CD8-positive, alpha-beta memory T cell (primary cell): ENCODE measurements at places on chromosomes 7 and 10.

DNA sequence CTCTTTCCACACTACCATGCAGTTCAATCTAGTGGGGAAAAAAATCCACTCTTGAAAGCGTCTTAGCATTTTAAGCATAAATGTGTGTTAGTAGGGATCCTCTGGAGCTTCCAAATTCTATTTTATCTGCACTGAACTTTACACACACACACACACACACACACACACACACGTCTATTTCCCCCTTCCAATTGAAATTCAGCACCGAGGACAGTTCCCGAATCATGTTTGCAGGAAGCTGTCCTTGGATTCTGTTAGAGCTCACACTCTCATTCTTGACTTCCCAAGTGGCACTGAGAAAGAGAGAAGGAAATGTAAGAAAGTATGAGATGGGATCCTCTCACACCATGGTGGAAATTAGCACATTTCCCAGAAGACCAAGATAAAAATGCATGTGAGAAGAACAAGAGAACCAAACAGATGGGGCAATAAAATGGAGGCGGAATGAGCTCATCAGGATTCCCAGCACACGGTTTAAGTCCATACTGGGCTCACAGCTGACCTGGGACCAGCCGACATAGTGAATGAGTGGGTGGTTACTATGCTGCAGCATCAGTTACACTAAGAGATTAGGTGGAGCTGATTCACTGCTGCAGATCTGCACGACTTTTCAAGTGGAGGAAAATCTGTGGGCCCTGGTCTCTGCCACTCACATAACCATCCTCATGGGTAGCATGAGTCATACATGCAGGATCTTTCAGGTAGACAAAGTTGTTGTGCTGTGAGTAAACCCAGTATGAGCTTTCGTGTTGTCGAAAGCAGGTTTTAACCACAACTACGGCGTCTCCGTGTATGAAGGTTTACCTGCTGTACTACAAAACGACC is 3.3 kb upstream of the NPTX2 start:
- no peak for DNase-seq

GRCh38 chr10:22250897-22251660 is 33.3 kb upstream of the EBLN1 start:
- DNase-seq: no peak

- DNase-seq: no peak
Observed at GRCh38 chr7:117101026-117101425, 147.7 kb downstream of the ST7 start.

GRCh38 chr7:156041398-156041797 is 229.1 kb upstream of the SHH start:
- DNase-seq: no peak

DNA sequence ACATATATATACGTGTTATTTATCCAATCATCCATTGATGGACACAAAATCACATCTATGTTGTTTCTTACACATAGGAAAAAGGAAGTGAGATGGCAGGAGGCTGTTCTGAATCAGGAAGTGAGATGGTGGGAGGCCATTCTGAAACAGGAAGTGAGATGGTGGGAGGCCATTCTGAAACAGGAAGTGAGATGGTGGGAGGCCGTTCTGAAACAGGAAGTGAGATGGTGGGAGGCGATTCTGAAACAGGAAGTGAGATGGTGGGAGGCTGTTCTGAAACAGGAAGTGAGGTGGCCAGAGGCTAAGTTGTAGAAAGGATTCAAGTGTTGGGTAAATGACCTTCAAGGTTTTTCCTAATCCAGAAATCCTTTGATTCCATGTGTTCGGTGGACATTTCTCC is 921.5 kb downstream of the TYW1 start:
- no peak for DNase-seq

- DNase-seq: no peak
Observed at GRCh38 chr7:107690611-107691010, 30.0 kb downstream of the SLC26A4 start.

DNA sequence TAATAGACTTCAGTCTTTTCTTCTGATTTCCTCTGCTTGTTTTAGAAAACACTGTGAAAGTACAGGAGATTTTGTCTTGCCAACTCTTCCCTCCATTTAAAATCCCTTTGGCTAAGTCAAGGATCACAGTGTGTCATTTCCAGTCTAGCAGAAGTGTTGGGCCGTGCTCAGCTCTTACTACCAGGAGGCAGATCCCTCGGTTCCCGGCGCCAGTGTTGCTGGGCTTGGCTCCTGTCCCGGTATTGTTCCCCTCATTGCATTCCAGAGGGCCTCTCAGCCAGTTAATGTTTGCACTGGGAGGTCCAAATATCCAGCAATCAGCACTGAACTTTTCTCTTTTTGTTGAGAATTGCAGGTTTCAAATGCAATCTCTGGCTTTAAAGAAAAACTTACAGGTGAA is 612.1 kb upstream of the MGMT start:
- DNase-seq: no peak

- no peak for DNase-seq
Observed at GRCh38 chr7:28292834-28293526, 112.4 kb upstream of the JAZF1 start.

DNA sequence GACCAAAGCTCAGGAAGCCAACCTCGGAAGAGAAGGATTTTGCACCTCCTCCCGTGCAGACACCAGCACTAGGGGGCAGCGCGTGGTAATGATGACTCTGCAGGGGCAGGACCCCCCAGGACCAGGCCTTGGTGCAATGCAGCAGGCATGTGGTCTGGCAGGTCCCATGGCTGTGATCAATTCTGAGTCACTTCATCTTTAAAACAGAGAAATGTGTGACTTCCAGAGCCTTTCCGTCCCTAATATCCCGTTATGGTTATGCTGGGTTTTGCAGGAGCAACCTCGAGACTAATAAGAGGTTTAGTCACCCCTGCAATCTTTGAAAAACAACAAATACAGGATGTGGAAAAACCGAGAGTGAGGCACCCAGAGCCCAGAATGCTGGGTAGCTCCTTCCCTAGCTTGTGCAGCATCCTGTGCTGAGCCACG is 30.2 kb upstream of the GJD4 start:
- no peak for DNase-seq

GRCh38 chr7:143892527-143893300 is 9.3 kb downstream of the TCAF1 start:
- peak; percentile 45 for DNase-seq

DNA sequence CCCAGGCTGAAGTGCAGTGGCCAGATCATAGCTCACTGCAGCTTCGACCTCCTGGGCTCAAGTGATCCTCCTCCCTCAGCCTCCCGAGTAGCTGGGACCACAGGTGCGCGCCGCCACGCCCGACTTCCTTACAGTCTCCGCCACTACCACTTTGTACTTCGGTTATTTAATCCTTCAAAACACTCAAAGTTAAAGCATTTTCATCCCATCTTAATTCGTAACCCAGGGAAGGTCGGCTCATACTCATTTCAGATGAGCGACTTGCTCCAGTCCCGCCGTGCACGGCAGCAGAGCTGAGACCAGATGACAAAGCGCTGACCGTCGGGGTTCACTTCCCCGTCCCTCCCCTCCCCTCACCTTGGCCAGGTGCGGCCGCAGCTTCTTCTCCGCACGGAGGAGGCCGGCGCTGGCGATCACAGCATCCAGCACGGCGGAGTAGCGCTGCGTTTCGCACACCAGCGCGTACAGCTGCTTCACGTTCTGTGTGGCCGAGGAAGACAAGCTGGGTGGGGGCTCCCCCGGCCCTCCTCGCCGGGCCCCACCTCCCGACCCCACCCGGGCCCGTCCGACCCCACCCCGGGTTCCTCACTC is 457 bp downstream of the NSUN5 start:
- no peak for DNase-seq

DNA sequence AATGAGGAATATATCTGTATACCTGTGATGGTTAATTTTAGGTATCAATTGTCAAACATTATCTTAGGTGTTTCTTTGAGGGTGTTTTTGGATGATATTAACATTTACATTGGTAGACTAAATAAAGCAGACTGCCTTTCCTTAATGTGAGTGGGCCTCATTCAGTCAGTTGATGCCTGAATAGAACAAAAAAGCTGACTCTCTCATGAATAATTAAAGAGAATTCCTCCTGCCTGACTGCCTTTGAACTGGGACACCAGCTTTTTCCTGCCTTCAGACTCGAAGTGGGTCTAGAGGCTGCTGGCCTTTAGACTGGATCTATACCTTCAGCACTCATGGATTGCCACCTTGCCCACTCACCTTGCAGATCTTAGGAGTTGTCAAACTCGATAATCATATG is 117.9 kb upstream of the TMEM168 start:
- DNase-seq: no peak

DNA sequence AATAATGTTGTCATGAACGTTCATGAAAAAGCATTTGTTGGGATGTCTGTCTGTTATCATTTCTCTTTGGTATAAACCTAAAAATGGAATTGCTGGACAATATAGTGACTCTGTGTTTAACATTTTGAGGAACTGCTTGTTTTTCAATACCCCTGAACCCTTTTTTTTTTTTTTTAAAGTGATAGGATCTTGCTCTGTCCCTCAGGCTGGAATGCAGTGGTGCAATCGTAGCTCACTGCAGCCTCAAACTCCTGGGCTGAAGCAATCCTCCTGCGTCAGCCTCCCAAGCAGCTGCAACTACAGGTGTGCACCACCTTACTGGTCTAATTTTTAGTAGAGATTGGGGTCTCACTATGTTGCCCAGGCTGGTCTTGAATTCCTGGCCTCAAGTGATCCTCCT is 15.1 kb upstream of the LMTK2 start:
- DNase-seq: no peak

- DNase-seq: no peak
Observed at GRCh38 chr10:132820056-132820455, 34.1 kb upstream of the NKX6-2 start.

GRCh38 chr10:19952224-19953010 is 136.2 kb downstream of the PLXDC2 start:
- no peak for DNase-seq

- DNase-seq: no peak
Observed at GRCh38 chr7:36191292-36191920, 38.4 kb downstream of the EEPD1 start.

GRCh38 chr10:86317949-86318725 is 48.5 kb downstream of the GRID1 start:
- no peak for DNase-seq

DNA sequence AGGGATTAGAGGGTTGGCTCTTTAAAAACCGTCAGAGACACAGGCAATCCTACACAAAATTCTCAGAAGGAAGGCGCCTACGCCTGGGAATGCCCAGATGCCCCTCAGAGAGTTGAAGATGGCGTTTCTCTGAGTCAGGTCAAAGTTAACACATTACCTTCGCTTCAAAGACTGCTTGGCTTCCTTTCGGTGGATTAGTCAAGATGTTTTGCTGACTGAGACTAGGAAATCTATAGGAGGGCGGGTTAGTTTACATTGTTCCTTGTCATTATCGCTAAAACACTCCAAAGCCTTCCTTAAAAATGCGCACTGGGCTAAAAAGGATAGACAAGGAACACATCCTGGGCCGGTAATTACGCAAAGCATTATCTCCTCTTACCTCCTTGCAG is 995 bp upstream of the CFTR start:
- DNase-seq: no peak

DNA sequence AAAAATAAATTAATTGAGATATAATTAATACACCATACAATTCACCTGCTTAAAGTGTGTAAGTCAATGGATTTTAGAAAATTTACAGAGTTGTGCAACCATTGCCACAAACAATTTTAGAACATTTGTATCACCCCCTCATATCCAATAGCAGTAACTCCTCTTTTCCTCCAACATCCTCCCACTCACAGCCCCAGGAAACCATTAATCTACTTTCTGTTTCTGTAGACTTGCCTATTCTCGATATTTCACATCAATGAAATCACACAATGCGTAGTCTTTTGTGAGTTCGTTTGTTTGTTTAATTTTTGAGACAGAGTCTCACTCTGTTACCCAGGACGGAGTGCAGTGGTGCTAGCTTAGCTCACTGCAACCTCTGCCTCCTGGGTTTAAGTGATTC is 13.7 kb upstream of the HERC4 start:
- no peak for DNase-seq

DNA sequence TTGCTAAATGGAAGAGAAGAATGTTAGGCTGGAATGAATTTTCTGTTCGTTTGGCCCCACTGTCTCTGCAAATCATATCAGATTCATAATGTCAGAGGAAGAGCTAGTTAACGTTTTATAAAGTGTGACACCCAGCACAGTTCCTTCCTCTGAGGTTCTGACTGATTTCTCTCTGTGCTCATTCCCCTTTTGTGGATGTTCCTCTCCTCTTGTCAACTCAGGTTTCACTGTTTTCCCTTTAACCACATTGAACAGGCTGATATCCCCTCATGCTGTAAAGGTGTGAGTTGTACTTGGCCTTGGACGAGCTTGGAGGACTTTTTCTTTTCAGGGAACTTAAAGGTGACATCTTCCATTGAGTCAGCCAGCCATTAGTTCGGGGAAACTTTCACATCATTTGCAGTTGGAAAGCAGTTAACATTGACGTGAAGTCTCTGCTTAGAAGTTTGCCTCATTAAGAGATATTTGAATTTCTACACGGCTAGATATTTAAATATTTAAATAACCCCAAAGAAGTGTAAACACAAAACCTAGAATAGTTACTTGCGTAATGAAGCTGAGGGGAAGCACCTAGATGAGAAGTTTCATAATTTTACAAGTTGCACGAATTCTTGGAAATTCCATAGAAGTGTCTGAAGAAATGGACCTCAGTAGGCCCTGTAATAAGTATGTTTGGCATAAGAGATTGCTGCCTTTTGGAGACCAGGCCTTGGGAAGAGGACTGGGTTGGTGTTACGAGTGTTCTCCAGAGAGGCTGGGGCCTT is 101.5 kb upstream of the EGR2 start:
- no peak for DNase-seq

DNA sequence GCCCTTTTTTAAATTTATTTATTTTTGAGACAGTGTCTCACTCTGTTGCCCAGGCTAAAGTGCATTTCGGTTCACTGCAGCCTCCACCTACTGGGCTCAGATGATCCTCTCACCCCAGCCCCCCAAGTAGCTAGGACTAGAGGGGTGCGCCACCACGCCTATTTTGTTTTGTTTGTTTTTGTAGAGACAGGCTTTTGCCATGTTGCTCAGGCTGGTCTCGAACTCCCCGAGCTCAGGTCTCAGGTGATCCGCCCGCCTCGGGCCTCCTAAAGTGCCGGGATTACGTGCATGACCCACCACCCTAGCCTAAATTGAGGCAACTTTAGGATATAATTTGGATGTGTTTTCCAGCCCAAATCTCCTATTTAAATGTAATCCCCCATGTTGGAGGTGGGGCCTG is 805 bp downstream of the ZNF736 start:
- no peak for DNase-seq

GRCh38 chr7:69504733-69505420 is 93.4 kb upstream of the AUTS2 start:
- no peak for DNase-seq

DNA sequence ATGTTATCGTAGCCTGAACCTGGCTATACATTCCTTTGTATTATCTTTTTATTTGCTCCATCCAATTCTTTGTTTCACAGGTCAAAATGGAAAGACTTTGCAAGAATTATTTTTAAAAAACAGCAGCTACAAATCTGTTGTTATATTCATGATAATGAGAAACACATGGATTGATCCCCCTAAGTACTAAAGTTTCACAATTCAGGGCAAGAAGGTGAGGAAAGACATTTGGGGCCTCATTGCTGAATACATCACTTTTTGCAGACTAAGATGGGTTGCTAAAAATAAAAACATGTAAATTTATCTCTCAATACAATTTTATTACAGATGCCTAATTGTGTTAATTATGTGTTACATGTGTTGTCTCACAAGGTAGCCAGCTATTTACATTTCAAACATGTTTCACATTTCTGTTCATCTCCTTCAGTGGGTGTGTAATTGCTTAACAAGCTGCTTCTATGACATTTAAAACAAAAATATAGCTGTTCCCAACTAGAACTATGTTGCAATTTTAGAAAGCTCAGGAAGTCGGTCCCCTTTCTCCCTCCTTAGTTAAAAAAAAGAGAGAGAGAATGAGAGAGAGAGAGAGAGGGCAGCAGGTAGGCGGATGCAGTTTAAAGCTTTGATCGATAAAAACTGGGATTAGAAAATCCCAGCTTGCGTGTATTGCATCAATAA is 606.3 kb upstream of the FZD8 start:
- no peak for DNase-seq
